ENCODE measurements at places on chromosomes 5 and 9.

DNA sequence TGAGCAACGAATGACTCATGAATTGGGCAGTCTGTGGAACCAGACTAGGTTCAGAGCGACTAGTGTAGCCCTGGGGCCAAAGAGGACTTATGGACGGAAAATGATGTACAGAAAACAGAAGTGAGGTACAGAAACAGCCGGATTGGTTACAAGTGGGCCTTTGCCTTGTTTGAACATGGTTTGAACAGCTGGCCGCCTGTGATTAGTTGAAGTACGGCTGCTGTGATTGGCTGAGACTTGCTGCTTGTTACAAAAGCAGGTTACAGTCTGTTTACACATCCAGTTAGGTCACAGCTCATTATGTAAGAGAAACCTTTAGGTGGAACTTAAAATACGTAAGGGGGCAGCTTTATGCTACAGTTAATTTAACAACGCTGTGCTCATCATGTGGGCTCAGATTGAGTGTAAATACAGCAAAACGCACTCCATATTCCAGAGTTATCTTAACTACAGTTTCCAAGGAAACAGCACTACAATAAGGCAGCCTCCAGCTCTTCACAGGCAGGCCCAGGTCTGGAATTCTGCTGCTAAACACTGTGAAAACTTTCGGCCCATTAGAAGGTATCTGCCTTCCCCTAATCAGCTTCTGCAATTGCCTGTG is 6.5 kb downstream of the AMACR start:
- no peak for DNase-seq

DNA sequence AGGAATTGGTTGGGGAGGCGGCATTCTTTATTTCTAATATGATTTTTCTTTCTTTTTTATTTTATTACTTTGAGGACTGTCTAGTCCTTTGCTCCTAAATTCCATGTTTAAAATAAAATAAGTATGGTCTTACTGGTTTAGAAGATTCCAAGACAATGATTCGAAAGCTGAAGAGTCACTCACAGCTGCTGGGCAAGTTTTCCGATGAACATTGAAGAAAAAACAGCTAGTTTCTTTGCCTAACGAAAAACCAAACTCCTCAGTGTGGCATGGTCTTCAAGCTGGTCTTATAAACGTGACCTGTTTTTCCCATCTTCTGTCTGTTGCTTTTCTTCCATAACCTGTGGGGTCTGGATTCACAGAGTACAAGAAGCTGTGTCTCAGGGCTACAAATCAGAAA is 25.1 kb downstream of the ZNF474 start:
- no peak for DNase-seq

- no peak for DNase-seq
These were observed 274.2 kb upstream of the SMC2 start for GRCh38 chr9:103819936-103820335.

GRCh38 chr5:142737179-142737578 is 33.0 kb upstream of the ARHGAP26 start:
- DNase-seq: no peak

GRCh38 chr9:14238079-14238478 is 75.9 kb downstream of the NFIB start:
- no peak for DNase-seq

DNA sequence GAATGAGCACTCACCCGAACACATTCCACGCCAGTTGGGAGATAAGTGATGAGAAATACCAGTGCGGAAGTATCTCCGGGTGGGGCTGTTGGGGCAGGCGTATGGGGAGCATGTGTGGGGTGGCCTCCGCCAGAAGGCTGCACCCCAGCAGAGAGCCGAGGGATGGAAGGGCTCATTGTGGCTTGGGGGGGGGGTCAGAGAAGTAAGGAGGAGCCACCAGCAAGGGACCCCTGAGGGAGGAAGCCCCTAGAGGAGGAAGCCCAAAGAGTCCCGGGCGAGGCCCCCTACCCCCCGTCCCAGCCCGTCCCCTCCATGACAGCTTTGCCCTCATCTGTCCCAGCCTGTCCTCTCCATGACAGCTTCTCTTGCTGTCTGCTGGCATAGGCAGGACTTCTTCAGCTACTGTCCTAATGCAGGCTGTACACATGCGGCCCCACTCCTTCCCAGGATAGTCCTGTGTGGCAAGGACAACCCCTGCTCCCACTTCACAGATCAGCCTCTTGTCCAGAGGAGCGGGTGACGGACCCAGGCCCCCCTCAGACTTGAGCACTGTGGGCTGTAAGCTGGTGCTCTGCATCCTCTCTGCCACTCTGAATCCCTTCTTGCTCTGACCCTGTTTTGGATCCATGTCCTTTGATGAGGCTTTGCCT is 239.6 kb downstream of the CACNA1B start:
- DNase-seq: no peak

DNA sequence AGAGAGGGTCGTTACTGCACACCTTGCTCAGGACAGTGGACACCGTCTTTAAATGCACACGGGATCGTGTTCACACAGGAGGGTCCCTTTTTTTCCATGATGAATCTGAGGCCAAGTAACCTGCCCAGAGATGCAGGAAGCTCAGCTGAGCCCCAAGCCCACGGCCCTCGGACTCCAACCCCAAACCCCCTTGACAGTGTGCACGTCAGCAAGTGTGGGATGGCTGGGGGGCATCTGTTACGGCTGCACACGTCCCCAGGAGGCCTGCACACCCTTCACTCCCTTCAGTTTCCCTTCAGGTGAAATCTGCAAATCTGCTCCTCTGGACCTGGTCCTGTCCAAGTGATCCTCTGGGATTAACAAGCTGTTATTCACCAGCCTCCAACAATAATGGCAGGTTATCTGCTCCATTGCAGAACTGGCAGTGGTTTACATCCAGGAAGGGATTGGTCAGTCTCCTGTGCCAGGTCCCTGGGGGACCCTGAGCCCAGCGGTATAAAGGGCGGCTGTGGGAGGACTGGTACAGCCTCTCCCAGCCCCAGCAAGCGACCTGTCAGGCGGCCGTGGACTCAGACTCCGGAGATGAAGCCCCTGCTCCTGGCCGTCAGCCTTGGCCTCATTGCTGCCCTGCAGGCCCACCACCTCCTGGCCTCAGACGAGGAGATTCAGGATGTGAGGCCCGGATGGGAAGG is at the start of gene LCN1:
LCN1 (plus strand) TSS at position 525 of the 692 bp plus-strand sequence; CDS start at position 583, 58 bp downstream.
- no peak for DNase-seq

- DNase-seq: no peak
These were observed 24.7 kb upstream of the FCN2 start for GRCh38 chr9:134855900-134856377.

GRCh38 chr9:114247077-114247476 is 75.8 kb upstream of the ORM1 start:
- no peak for DNase-seq

- no peak for DNase-seq
These were observed 149.1 kb downstream of the GHR start for GRCh38 chr5:42572313-42572712.

GRCh38 chr5:58855851-58856739 is 273.2 kb downstream of the RAB3C start:
- DNase-seq: no peak

DNA sequence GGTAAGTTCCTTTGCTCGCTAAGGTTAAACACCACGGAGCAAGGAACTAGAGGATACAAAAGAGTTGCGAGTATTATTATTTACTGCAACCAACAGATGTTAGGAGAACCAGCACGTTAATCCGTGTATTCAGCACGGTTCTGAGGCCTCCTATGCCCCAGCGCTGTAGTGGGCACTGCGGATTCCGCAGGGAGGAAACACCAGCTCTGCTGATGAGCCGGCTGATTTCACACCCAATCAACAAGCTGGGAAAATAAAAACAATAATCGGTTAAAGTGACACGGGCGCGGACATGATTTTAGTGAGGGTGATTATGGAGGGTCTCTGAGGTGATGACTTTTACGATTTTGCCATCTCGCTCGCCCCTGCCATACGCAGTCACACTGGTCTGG is 702 bp upstream of the PRELID2 start:
- DNase-seq: no peak

GRCh38 chr9:35035851-35036701 is 36.3 kb downstream of the VCP start:
- DNase-seq: peak; percentile 46

DNA sequence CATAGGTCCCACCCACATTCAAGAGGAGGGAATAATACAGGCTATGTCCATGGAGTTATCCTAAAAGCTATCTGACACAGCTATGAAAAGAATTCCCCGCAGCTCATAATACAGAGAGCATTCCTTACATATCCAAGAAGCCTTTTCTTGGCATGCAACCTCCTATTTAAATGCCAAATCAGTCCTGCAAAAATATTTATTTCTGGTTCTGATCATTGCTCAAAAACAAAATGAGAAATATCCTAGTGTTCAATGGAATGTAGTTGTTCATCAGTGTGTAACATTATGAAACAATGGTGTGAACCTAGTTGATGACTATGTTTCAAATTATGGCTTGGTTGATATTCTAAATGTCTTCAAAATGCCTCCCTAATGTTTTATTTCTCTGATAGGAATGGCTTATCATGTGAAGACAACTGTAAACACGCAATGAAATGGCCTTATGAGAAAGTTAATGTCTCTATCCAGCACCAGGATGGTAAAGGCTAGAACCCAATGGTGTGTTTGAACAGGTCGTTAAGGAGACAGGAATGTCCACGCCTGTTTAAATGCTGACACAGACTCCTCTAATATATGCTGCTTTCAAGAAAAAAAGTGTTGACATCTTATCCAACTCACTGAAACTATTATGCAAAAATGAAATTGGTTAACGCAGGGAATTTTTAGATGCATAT is 126.7 kb upstream of the CDH6 start:
- no peak for DNase-seq

- DNase-seq: no peak
These were observed 167.9 kb upstream of the PANK3 start for GRCh38 chr5:168746893-168747640.

GRCh38 chr5:2096887-2097505 is 214.3 kb upstream of the IRX4 start:
- no peak for DNase-seq

All from germinal center (tissue), 1 donor.